ENCODE measurements at places on chromosomes 12 and 14. TPM values are rescaled to one million over a fixed set of nuclear protein-coding genes. Genes with fewer than 3 reads are reported as not detected.

TROAP gene
- 0.51 TPM for total RNA-seq

GPR65 gene
- total RNA-seq, result 0.17 TPM

SLC10A1 gene
- total RNA-seq, result not detected

DAO gene
- total RNA-seq, result not detected

ARL1 gene
- 76.3 TPM for total RNA-seq

CACNA2D4 gene
- 0.99 TPM for total RNA-seq

NKX2-1 gene
- total RNA-seq, result not detected

SMCO2 gene
- 0.26 TPM for total RNA-seq

CCDC38 gene
- total RNA-seq, result not detected

PRR13 gene
- 48.1 TPM for total RNA-seq

ZFHX2 gene
- 0.33 TPM for total RNA-seq

KRT2 gene
- not detected for total RNA-seq

LRP1 gene
- total RNA-seq, result 464 TPM

RASAL1 gene
- not detected for total RNA-seq

POMT2 gene
- 9.6 TPM for total RNA-seq

PLEKHH1 gene
- total RNA-seq, result 0.33 TPM

BCL11B gene
- under 0.01 TPM for total RNA-seq
